ENCODE measurements at places on chromosomes 6 and 20.

- DNase-seq, result no peak
These were observed 1.2 kb downstream of the SLC35B2 start for GRCh38 chr6:44255871-44256774.

DNA sequence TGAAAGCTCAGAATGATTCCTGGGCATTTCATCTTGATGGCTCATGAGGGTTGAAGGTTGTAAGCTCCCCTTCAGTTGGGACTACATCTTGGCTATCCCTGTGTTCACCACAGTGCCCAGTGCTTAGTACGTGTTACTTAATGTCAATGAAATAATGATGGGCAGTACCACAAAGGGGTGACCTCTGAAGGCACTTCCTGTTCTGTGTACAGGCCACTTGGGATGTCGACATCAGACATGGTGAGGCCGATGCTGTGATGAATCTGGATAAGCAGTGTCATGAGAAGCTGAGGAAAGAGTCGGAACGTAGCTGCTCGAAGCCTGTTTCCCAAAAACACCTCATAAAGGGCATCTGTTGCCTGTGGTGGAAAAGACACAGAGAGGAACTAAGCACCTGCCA is 27.6 kb upstream of the RBL1 start:
- DNase-seq, result no peak

DNA sequence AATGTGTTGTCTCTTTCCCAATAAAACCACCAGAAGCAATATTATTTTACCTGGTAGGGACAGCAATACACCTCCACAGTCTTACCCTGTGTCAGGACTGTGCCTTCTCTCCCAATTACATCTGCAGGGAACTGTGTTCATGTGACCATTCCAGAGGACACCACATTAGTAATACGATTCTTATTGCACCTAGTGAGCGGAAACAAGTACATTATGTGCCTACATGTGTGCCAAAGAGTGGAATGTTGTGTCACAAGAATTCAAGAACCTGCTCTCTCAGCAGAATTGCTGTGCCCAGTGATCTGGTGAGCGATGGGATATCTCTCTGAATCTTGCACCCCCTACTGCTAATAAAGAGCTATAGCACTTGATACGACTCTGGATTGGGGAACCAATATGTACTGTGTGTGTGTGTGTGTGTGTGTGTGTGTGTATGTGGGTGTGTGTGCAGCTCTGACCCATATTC is 57.4 kb upstream of the FOXC1 start:
- DNase-seq, result peak; percentile 33

GRCh38 chr6:28683945-28684538 is 158.4 kb downstream of the GPX5 start:
- peak; percentile 60 for DNase-seq

GRCh38 chr6:14086701-14087100 is 30.9 kb upstream of the CD83 start:
- DNase-seq, result no peak

DNA sequence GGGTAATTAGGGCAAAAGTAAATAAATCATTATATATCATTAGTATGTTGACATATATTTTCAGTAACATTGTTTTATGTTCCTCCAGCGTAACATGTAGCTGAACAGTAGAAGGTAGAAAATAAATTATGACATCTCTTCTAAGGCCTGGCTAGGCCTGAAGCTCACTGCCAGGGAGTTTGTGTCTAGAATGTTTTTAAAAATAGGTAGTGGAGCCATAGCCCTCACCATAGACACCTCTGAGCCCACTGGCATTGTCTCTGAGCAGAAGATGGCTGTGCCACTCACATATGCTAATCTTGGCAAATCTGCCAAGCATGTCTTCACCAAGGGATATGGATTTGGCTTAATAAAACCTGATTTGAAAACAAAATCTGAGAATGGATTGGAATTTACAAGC is 21.3 kb downstream of the FUCA2 start:
- DNase-seq, result no peak

- no peak for DNase-seq
These were observed 33.7 kb downstream of the ADGRF5 start for GRCh38 chr6:46888031-46888430.

- DNase-seq, result no peak
These were observed 39.1 kb upstream of the DDR1 start for GRCh38 chr6:30845183-30845582.

GRCh38 chr6:105136431-105137350 is 43.1 kb downstream of the POPDC3 start:
- DNase-seq, result no peak

GRCh38 chr6:141351721-141352120 is 781.0 kb upstream of the GJE1 start:
- no peak for DNase-seq

DNA sequence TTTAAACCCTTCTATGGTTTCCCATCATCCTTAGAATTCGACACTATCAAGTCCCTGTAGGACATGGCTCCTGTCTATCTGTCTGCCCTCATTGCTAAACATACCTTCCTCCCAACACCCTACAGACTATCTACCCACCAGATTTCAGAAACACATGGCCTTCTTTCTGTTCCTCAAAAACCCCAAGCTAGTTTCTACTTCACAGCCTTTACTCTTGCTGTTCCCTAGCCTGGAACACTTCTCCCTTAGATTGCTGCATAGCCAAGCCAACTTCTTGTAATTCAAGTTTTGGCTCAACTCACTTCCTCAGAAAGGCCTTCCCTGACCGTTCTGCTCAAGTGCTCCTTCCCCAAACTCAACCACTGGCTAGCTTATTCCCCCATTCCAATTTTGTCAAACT is 156.2 kb downstream of the BTBD9 start:
- DNase-seq, result no peak

GRCh38 chr6:159877256-159877808 is 13.5 kb upstream of the MAS1 start:
- no peak for DNase-seq

DNA sequence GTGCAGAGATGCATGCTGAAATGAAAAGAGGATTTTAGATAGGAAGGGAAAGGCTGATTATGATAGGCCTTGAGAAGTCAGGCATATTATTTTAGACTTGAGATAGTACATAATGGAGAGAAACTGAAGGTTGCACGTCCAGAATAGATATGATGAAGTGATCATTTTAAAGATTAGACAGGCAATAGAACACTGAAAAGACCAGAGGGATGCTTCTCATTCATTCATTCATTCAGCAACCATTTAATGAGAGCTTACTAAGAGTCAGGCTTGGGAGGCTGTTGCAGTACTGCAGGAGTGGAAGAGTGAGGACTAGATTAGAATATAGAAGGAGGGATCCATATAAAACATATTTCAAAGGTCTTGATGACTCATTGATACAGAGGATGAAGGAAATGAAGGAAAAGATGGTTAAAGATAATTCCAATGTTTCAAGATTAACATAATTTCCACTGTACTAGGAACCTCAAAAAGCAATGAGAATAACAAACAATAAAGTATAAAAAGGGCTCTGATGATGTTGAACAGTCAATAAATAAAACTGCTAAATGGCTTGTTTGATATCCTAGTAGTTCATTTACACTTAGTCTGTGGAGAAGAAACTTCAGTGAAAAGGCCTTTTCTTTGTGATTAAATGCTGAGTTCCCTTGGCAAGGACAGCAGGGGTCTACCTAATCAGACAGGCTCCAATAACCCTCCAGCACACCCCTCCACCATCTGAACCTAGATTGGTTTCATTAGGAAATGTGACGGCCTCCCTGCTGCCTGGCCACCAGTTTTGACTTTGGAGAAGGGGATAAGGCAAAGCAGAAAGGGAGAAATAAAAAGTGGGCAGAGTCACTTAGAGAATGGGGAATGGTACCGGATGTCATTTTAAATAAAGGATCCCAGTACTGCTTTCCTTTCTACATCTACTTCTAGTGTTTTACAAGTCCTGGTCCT is 5.3 kb upstream of the FBXO9 start:
- DNase-seq, result no peak

GRCh38 chr20:5216663-5217062 is 89.9 kb downstream of the CDS2 start:
- no peak for DNase-seq

DNA sequence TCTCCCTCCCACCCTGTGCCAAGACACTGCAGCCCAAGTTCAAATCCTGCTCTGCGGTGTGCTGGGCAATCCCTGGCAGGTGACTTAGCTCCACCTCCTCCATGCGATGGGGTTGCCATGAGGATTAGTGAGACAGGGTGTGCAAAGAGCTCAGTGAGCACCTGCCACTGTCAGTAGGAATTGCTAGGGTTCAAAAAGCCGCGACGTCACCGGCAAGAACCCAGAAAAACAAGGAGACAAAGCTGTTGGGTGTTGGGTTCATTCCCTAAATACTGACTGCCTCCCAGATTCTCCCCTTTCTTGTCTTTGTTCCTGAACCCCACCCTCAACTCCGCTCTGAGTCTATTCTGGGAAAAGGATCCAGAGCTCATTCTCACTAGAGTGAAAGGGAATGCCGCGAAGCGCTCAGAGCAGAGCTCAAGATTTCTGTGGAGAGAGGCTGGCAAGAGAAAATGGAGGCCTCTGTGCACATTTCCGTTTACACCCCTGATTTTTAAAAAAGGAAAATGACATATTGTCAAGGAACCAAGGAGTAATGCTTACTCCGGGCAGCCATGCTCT is 13.3 kb downstream of the PMEPA1 start:
- DNase-seq, result no peak

GRCh38 chr20:41009946-41010345 is 18.7 kb upstream of the TOP1 start:
- no peak for DNase-seq

GRCh38 chr6:30903236-30903635 is 4.8 kb upstream of the GTF2H4 start:
- DNase-seq, result no peak

- no peak for DNase-seq
These were observed 17.4 kb upstream of the SLCO4A1 start for GRCh38 chr20:62624719-62625453.

GRCh38 chr20:13028001-13028400 is 19.2 kb downstream of the SPTLC3 start:
- DNase-seq, result no peak

GRCh38 chr6:134477991-134478635 is 160.2 kb upstream of the SGK1 start:
- no peak for DNase-seq

- DNase-seq, result no peak
These were observed 223.9 kb downstream of the TSHZ2 start for GRCh38 chr20:53195876-53196610.

- DNase-seq, result no peak
These were observed 233.9 kb downstream of the ERMARD start for GRCh38 chr6:169985121-169986015.

GRCh38 chr20:1469306-1469905 is 2.8 kb upstream of the NSFL1C start:
- no peak for DNase-seq

- no peak for DNase-seq
These were observed 31.0 kb downstream of the TRERF1 start for GRCh38 chr6:42420741-42421140.

GRCh38 chr6:106133040-106133439 is 46.9 kb downstream of the PRDM1 start:
- DNase-seq, result no peak

DNA sequence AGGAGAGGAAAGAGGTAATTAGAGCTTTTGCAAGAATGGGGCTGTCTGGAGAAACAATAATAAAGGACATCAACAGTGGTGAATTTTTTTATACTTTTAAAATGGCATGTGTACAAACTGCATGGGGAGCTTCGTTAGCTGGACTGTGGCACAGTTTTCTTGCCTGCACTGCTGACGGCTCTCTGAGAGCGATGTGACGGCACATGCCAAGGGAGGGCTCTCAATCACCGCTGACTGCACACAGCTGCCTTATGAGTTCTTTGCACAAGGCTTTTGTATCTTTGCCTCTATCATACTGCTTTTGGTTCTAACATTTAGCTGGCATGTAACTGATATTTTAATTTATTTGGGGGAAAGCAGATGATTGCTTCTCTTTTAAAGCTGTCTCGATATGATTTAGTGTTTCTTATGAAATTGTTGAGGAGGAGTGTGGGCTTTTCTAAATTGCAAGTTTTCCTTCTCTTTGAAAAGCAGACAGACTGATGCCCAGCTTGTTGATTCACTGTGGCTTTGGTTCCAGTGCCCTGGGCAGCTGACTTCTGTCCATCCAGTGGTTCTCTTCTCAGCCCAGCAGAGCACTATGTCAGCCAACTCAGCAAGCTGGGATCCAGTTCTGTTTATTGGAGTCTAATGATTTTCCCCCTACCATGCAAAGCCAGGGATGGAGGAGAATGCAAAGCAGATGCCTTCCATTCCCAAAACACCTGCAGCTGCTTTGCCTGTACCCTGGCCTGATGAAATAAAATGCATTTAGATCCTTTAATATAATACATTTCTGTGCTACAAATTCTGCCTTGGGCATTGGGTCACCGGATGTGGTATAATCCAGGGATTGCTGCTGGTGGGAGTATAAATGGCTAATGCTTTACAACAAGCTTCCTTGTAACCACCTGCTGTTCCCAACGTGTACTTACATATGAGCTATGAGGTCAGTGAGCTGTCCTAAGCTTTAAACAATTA is 323.9 kb downstream of the ZFAND3 start:
- no peak for DNase-seq

GRCh38 chr6:118506071-118506638 is 41.9 kb upstream of the PLN start:
- no peak for DNase-seq

DNA sequence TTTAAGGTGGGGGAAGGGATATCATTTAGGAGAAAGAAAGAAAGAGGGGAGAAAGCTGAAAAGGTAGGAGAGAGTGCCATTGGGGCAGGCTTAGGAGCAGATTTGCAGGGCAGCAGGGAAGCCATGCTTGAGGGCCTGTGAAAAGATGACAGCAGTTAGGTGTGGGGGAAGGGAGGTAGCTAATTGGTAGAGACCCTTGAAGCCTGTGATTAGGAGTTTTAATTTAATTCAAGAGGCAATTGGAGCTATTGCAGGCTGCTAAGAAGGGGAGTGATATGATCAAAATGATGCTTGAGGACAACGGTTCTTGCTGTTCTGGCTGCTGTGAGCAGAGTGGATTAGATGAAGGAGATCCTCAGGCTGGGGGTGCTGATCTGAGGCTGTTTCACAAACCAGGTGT is 24.5 kb upstream of the SEC63 start:
- DNase-seq, result no peak

- DNase-seq, result no peak
These were observed 867 bp downstream of the NPBWR2 start for GRCh38 chr20:64106435-64106961.

GRCh38 chr20:25227317-25227831 is 20.5 kb upstream of the PYGB start:
- no peak for DNase-seq

GRCh38 chr20:444117-444516 is 18.2 kb downstream of the TBC1D20 start:
- no peak for DNase-seq

DNA sequence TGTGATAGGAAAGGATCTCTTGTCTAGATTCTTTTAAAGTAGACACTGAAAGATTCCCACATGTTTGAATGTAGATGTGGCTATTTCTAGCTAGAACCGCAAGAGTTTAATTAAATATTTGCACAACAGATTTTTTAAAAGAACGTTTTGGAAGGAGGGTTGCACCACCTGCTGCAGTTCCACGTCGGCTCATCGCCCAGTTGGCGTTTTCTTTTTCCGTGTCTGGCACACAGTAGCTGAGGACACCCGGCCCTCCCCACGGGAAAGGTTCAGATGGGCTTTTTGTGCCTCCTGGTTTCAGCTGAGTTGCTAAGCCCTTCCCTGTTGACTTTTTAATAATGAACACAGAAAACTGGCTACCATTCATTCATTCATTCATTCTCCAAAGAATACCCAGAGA is 41.8 kb upstream of the DOK5 start:
- DNase-seq, result no peak
